ENCODE measurements at places on chromosomes 6 and 20.

DNA sequence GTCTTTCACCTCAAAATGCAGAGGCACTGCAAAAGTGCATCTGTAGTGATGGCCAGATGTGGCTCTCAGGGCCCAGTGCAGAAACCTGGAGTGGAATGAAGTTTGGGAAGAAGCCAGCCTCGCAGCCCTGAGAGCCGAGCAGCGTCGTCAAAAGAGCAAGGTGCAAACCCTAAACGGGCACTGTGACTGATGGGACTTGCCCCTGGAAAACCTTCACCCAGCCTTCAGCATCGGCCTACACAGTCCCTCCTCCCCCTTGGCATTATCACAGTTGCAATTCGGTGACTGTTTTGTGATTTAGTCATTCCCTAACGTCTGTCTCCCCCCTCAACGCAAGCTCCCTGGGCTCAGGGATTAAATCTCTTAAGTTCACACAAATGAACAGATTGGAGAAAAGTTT is 38.6 kb downstream of the TAF4 start:
- no peak for DNase-seq

- DNase-seq: no peak
Measured at GRCh38 chr20:14062171-14062570, 66.9 kb downstream of the MACROD2 start.

GRCh38 chr6:159044899-159045727 is at the start of gene TAGAP:
TSS of gene TAGAP (minus strand) at chr6:159044991. CDS start at chr6:159044146, 845 bp downstream.
- no peak for DNase-seq

- DNase-seq: no peak
Measured at GRCh38 chr6:136309729-136310311, 20.2 kb upstream of the BCLAF1 start.

DNA sequence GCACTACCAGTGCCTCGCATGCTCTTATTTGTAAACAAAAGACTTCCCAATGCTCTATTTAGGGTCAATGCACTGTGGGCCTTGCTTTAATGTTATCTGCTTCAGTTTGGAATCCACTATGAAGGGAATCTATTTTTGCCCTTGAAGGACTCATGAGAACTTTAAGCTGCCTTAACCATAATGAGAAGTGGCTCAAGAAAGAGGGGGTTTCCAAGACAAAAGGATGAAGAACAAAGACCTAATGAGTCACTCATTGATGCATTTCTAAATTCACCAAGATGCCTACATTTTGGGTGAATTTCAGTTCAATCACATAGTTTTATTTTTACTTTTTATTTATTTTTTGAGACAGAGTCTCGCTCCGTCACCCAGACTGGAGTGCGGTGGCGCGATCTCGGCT is 228.2 kb downstream of the LY86 start:
- DNase-seq: no peak

DNA sequence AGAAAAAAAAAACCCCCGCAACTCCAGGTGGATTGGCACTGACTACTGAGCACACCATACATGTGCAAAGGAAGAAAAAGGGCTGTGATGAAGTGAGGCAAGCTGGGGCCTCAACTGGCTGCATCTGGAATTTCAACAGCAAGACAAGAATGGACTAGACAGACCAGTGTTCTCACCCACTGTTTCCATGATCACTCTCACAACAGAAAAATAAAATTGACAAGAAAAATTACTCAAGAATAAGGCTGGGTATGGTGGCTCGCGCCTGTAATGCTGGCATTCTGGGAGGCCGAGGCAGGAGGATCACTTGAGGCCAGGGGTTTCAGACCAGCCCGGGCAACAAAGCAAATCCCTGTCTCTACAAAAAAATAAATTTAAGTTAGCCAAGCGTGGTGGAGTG is 18.8 kb downstream of the ZNF217 start:
- DNase-seq: no peak

DNA sequence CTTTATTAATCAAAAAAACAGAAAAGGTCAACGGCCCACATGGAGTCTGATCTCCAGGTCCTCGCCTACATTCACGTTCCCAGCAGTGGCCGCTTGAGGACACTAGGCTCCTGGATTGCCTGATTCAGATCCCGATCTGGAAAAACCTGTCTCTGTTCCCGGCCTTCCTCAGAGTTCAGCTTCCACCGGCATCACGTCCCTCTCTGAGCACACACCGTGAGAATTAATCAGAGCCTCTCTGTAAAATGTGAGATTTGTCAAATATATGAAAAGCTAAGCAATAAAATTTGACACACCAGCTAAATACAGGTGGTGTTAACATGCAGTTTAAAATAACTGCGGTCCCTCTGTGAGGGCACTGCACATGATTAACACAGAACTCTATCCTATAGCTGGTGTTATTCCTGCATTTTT is 122.8 kb upstream of the COL21A1 start:
- DNase-seq: peak; percentile 43

- no peak for DNase-seq
Measured at GRCh38 chr20:62922451-62922921, 3.8 kb downstream of the DIDO1 start.

DNA sequence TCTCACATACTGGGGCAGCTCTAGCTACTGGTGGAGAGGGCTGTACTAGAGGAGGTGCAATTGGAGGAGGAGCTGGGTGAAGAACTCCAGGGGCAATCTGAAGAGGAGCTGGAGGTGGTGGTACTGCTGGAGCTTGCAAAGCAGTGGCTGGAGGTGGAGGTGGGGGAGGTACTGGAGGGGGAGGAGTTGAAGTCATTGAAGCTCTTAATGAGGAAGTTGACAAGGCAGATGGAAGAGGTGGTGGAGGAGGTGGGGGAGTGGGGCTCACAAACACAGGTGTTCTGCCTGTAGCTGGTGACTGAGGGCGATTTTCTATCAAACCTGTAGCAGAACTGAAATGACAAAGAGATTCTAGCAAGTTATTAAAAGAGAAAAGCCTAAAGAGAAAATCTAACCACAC is 77.6 kb downstream of the WASF1 start:
- DNase-seq: no peak

DNA sequence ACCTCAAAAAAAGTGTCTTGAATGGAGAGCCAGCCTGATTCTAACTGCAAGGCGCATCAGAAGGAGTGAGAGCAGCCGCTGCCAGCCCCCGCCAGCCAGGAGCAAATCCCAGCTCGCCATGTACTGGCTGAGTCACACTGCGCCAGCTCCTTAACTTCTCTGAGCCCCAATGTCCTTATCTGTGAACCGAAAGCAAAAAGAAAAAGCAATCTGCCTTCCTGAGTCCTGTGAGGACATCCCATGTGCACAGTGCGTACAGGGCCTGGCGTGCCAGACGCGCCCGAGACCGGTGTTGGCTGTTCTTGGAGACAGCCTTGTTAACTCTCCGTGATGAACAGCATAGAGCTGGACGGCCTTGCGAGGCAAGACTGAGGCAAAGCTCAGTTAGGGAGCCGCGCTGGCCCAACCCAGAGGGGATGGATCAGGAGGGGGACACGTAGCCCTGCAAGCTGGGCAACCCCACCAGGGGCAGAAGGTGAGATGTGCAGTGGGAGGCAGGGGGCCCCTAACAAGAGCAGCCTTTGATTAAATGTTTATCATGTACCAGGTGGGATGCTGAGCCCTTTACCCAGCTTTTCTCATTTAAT is 122.7 kb downstream of the AGPAT4 start:
- no peak for DNase-seq

Data from GM04504 (cell line).